Fibroblast of skin of right biceps (primary cell): ENCODE measurements at places on chromosomes 2 and 18.

DNA sequence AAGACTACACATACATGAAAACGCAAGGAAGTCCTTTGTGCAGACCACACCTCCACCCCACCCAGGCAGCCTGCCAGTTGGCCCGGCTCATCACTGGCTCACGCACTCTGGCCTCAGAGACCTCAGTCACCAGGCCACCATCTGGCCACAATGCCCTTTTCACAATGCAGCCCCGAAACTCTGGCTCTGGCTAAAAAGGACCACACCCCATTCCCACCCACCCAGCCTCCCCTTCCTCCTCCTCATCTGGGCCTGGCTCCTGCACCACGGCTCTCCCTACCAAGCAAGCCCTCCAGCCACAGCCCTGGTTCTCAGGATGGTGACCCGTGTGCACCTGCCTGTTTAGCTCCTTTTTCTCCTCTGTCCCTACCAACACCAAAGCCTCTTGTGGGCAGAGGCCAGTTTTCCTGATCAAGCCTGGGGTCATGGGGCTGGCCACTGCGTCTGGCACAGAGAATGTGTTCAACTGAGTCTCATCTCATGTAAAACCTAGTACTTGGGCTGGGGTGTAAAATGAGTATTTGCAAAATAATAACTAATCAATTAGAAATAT lies 7.4 kb downstream of the HDAC4 start:
- DNase-seq: no peak

GRCh38 chr2:205656941-205657340 lies 25.4 kb upstream of the NRP2 start:
- DNase-seq: no peak

GRCh38 chr2:191358325-191359025 lies 113.3 kb downstream of the MYO1B start:
- DNase-seq: no peak

GRCh38 chr2:145066856-145067548 lies 547.1 kb upstream of the ZEB2 start:
- DNase-seq: no peak

- no peak for DNase-seq
Observed at GRCh38 chr2:30433541-30434299, 13.3 kb upstream of the LCLAT1 start.

DNA sequence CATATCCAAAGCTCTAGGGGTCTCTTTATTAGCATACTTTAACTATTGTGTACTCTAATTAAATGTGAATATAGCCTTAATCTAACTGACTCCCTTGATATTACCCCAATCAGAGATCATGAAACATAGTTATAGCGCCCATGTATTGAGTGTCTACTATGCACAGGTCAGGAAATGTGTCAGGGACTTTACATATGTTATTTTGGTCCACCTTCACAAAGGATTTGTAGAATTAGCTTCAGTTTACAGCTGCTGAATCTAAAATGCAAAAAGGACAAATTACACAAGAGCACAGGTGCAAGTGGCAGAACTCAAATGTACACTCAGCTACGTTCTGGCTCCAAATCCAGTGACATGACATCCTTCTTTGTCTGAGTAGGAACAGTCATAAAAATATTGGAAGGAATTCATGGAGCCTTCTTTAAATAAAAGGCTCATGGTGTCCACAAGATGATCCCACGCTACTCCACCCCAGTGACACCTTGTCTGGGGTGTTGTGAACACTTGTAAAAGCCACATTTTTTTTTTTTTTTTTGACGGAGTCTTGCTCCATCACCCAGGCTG lies 38.7 kb upstream of the ATL2 start:
- DNase-seq: no peak

- no peak for DNase-seq
Observed at GRCh38 chr2:233358947-233359346, 4.7 kb downstream of the DGKD start.

DNA sequence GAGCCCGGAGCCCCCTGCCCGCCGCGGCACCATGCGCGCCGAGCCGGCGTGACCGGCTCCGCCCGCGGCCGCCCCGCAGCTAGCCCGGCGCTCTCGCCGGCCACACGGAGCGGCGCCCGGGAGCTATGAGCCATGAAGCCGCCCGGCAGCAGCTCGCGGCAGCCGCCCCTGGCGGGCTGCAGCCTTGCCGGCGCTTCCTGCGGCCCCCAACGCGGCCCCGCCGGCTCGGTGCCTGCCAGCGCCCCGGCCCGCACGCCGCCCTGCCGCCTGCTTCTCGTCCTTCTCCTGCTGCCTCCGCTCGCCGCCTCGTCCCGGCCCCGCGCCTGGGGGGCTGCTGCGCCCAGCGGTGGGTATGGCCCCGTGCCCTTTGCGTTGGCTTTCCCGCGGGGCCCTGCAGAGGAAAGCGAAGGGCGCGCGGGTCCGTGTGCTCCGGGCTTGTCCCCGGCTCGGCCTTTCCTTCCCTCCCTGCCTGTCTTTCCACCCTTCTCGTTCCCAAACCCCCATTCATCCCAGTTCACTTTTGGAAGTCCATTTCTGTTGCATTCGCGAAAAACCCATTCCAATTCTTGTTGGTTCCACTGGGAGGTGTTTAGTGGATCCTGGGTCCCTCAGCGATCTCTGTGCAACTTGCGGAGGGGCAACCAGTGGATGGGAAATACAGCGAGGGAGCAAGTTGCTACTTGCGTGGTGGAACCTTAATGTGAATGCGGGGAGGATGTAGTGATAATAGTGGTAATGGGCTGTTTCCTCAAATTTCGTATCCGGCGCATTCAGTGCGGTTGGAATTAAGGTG lies 599 bp downstream of the ADAM23 start:
- peak; percentile 54 for DNase-seq

DNA sequence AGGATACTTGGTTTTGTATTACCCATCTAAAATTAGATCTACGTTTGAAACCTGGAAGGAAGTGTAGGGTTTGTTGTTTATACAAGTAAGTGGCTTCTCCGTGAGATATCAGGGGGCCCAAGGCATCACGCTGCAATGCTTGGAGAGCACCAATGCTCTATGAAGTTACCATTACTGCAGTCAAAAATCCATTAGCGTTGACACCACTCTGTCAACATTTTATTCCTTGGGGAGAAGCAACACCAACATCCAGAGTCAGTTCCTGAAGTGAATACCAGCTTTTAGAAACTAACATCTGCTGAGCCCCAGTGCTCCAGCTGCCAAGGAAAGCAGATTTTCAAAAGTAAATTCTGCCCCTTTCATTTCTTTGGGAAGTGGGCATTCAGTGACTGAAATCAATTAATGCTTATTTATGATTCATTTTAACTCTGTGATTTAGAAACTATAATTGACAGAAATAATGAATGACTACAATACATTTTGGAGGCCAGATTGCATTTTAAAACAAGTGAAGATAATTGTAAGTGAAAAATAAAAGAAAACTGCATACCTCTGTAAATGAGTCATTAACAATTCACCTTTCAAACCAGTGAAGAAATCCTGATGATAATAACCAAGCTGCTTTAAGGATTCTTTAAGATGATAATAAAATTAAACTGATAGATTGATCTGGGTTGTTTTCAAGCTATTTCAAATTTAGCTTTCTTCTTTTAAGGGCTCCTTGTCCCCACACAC lies 30.5 kb downstream of the LRP1B start:
- DNase-seq: no peak
